Motor neuron (in vitro differentiated cells): ENCODE measurements at places on chromosomes 12 and 14. TPM values are rescaled to one million over a fixed set of nuclear protein-coding genes. Genes with fewer than 3 reads are reported as not detected.

The HEATR5A gene
- total RNA-seq, result 54.6 and 60.1 TPM in 2 replicates

The DIO3 gene
- total RNA-seq, result 3.4 and 4.9 TPM in 2 replicates

DNA sequence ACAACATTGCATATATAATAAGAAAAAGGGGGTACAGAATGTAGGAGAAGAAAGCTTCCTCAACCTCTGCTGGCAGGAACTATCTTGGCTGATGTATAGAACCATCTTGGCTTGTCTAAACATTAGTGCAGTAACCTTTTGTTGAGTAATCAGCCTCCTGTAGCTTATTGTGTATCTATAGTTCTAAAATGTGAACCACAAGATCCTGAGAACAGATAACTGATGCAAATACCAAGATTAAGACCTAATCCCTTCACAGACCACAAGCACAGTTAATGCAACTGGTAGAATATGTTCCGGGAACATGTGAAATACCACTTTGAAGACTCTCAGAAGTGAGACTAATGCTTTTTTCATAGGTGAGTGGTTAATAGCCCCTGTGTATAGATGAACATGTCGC, 50.7 kb upstream of the KCNC2 start:
- ATAC-seq, result no peak

- ATAC-seq, result peak; percentile 88
Measured at GRCh38 chr12:26318661-26319068, 123.3 kb downstream of the SSPN start.

DNA sequence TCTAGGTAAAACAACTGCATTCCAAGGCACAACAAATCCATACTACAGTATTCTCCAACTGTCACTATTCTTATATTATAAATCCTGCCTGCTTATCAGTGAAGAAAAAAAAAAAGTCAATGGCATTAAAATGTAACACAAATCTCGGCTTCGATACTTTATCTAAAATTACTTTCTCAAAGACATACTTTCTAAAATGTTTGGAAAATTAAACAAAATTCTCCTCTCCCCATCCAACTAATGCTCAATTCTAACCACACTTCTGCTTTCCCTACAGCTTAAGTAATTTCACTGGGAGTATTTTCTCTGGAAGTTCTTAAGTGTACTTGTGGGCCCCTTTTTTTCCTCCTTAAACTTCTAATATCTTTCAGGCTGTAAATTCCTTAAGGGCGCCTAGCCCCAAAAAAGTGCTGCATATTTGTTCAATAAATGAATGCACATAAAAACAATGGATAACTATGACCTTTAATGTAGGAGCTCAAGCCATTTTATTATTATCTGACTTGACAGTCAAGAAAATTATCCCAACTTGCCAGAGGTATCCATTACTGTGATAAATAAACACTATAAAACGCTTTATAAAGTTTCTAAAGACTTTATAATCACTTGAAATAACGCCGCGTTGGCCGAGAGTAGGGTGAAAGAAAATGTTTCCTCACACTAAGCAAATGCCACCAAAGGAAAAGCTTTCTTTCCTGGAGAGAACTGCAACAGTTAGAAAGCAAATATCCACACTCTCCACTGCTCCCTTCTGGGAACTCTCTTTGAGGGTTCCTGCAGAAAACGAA, 977 bp downstream of the HEATR5A start:
- no peak for ATAC-seq

DNA sequence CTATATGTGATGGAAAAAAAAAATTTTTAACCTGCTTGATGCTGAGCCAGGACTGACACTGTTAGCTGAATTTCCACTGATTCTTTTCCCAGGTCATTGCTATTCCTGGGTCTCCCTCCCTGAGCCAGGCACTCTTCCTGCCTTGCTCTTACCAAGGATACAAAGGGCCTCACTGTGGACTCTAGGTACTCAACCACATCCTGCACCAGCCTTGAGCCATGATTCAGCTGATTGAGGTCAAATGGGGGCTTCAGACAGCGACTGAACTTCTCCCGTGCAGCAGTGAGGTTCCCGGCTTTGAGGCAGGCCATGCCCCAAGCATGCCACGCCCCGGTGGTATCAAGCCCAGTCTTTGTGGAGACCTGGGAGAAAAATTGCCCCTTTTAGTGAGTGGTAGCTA, 54.3 kb downstream of the ZFYVE26 start:
- ATAC-seq, result no peak

DNA sequence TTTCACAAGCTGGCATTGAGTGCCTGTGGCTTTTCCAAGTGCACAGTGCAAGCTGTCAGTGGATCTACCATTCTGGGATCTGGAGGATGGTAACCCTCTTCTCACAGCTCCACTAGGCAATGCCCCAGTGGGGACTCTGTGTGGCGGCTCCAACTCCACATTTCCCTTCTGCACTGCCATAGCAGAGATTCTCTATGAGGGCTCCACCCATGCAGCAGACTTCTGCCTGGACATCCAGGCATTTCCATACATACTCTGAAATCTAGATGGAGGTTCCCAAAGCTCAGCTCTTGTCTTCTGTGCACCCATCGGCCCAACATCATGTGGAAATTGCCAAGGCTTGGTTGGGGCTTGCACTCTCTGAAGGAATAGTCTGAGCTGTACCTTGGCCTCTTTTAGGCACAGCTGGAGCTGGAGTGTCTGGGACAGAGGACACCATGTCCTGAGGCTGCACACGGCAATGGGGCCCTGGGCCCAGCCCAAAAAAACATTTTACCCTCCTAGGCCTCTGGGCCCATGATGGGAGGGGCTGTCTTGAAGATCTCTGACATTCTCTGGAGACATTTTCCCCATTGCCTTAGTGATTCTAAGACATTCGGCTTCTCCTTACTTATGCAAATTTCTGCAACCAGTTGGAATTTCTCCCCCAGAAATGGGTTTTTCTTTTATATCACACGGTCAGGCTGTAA, 313.3 kb upstream of the SFSWAP start:
- ATAC-seq, result no peak

DNA sequence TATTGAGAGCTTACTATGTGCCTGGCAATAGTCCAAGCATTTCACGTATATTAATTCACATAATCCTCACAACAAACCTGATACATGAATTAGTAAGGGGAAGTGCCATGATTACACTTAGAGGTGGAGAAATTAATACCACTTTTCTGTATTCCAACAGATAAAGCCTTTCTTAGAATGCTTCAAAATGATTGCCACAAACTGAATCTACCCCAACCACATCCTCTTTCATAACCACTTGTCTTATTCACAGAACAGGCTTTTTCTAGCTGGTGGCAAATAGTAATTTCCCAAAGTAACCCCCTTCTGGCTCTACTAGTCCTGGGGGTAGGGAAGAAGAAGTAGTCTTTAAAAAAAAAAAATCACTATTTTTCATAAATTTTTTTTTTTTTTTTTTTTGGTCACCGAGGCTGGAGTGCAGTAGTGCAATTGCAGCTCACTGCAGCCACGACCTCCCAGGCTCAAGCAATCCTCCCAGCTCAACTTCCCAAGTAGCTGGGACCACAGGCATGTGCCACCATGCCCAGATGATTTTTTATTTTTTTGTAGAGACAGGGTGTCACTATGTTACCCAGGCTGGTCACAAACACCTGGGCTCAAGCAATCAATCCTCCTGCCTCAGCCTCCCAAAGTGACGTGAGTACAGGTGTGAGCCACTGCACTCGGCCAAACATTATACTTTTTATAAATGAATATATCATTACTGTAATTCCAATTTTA, 59.0 kb upstream of the ARID2 start:
- no peak for ATAC-seq

- ATAC-seq, result no peak
Measured at GRCh38 chr14:92577321-92577742, 63.8 kb downstream of the RIN3 start.

DNA sequence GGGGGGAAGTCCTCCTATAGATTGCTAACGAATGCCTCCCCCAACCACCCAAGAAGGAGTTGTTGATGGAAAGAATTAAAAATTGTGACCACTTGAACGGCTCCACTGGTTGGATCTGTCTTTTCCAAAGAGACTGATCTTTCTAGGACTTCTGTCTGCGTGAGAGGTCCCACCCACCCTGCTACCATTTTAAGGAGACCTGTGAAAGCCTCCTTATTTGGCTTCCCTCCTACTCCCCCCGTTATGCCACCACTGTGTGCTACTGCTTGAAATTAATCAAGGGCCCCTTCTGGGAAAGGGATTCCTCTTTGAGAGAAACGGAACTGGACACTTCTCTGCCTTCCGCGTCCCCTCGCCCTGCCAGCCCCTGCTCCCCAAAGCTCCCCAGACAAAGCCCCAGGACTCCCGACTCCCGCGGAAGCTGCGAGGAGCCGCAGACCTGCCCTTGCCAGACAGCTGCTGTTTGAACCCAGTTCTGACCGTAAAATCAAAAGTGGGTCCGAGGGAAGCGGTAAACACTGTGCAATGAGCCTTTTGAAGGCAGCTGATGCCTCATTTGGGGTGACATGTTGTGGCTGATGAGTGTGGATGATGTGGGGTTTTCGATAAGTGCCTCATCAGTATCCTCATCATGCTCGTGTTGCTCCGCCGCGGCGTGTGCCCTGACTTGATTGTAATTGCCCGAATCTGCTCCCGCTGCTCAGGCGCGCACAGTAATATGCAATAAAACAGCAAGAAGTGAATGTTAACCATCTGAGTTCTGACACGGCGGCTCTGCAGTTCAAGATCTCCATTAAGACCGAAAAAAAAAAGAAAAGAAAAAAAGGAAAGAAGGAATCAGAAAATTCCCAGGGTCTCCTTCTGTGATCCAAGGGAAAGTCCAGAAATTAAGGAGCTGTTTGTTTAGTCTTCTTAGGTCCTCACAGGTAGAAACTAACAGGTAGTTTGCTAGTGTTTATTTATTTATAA, 48.2 kb downstream of the MBIP start:
- peak; percentile 41 for ATAC-seq

DNA sequence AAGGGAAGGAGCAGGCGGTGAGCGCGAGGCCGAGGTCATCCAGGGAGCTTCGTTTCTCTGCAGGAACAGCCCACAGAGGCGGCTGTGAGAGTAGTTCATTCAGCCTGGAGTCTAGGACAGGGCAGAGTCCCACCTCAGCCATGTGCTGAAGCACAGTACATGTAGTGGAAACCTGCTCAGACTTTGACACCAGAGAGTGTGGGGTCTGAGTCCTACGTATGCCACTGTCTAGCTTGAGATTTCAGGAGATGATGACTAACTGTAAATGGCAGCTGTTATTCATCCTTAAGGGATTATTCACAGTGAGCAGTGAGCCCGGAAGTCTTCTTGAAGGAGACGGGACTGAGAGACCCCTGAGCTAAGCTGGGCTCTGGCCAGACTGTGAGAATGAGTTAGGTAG, 938 bp upstream of the SLC6A13 start:
- no peak for ATAC-seq
